ENCODE measurements at places on chromosomes 4 and X.

DNA sequence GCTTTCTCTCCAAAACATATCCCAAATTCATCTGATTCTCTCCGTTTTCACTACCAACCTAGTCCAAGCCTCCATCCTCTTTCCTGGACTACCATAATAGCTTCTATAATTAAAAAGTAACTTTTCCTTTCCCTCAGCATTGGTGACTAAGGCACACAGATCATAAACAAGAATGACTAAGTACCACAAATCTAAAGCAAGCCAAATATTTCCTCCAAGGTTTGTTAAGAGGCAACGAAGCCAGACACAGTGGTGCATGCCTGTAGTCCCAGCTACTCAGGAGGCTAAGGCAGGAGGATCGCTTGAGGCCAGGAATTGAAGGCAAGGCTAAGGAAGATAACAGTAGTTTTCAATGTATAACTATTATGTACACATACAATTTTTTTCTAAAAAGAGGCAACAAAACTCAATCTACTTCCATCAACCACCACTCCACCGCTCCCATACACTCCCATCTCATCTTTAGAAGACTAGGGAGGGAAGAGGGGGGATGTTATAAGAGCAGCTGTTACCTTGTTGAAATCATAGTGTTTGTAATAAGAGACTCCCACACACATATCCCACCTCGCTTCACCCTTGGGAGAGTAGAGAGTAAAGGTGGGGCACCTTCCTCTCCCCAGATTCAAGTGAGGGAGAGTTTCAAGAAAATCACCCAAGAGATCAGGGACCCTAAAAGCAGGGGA, 4.2 kb upstream of the JCHAIN start:
- no peak for DNase-seq

DNA sequence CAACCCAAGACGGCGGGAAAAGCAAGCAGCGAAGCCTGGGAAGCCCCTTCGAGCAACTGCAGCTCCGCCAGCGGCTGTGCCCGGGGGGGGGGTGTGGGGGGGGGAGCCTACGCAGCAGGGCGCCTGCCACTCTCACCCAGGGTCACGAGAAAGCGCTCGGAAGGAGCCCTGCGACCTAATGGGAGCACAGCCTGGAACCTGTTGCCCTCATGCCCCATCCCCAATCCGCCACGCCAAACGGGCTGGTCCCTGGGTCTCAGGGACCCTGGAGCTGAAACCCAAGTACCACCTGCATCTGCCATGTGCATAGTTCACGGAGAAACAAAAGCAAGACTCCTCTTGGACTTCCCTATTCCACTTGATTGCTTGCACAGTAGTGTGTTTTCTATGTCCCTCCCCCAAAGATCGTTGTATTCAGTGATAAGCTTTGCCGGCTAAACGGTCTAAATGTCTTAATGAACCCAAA, 359 bp upstream of the GAB3 start:
- no peak for DNase-seq

DNA sequence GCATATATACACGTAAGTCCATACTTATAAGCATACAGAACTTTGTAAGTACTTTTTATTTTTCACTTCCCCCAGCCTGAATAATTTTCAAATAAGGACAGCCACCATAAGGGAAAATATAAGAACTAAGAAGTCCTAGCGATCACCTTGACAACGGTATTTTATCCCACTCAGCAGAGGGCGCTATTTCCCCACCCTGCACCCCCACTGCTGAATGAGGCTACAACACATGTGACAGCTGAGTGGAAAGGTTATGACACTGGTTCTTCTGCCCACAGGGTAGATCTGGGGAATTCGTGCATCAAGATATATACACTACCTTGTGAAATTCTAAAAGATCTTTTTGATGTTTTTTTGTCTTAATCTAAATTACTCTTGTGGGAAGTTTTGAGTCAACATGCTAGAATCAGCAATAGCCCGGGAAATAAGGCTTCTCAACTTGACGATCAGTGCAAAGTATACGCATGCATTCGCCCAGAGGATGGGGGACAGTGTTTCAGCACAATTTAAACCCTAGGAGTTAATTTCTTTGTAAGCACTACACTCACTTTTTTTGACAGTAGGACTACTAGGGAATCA, 151.5 kb downstream of the CORIN start:
- DNase-seq, result peak; percentile 81

- no peak for DNase-seq
Measured at GRCh38 chrX:121260596-121261240, 213.3 kb downstream of the GLUD2 start.

GRCh38 chrX:2677764-2678163, 13.3 kb upstream of the CD99 start:
- no peak for DNase-seq

DNA sequence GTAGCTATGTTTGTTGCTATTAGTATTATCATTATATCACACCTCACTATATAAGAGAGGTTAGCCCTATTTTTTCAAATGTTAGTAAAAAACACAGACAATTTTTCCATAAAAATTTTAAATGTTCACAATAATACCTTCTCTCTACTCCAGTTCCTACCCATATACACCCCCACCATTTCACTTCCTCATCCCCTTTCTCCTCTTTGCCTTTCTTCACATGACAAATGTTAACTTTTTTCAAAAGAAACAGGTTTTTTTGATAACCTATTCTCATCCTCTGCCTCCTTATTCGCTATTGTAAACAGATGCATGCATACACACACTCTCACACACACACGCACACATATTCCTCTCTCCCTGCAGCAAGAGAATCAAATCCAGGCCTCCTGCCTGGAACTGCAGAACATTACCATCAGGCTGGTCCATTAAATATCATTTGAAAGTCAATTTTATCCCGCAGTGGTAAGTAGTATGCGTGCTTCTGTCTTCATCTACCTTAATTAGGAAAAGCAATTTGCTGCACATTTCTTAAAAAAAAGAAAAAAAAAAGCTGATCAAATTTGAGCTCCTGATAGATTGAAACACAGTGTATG, 55.5 kb downstream of the MID1IP1 start:
- no peak for DNase-seq

DNA sequence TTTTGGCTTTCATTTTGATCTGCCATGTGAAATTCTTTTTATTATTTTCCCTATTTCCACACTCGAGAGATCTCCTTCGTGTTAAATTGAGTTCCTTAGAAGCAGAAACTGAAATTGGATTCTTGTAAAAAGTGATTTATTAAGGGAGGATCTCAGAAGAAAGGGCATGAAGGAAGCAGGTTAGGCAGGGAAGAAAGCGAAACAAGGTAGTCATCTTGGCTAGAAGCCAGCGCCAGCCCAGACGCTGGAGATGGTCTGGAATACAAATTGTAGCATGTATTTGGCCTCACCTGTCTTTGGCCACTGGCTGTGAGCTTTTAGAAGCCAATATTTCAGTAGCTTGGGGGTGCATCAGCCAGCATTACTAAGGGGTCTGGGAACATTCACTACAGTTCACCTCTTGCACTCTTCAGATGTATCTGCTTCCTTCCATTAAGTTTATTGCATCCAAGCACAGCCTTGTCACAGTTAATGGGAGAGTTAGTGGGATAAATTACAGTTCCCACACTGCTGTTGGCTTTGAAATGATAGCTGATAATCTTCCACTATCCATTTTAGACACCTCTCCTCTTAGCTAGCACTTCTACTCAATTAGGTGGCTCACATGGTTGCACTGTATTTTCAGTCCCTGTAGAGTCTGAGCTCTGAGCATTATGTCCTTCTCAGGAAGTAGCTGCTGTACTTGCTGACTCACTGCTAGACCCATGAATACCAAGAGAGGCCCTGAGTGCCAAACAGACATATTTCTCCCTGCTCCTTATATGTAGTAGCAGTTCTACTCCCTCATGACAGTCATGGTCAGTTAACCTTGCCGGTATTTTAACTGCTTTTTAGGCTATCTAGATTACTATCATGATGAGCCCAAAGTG, 14.6 kb downstream of the GRXCR1 start:
- no peak for DNase-seq

DNA sequence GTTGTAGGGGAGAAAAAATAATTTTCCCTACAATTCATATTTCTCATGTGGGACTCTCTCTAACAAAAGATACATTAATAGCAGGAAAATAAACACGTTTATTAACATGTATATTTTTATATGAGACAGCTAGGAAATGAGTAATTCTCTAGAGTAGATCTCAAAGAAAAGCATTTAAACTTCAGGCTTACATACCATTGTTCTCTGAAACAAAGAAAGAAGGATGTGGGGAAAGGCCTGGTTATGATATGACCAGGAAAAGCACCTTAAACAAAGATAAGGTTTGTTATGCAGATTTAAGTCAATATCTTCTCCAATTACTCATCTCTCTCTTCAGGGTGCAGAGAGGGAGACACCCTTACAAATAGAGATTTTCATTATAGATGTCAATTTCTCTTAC, 131.3 kb downstream of the SLC7A11 start:
- no peak for DNase-seq

DNA sequence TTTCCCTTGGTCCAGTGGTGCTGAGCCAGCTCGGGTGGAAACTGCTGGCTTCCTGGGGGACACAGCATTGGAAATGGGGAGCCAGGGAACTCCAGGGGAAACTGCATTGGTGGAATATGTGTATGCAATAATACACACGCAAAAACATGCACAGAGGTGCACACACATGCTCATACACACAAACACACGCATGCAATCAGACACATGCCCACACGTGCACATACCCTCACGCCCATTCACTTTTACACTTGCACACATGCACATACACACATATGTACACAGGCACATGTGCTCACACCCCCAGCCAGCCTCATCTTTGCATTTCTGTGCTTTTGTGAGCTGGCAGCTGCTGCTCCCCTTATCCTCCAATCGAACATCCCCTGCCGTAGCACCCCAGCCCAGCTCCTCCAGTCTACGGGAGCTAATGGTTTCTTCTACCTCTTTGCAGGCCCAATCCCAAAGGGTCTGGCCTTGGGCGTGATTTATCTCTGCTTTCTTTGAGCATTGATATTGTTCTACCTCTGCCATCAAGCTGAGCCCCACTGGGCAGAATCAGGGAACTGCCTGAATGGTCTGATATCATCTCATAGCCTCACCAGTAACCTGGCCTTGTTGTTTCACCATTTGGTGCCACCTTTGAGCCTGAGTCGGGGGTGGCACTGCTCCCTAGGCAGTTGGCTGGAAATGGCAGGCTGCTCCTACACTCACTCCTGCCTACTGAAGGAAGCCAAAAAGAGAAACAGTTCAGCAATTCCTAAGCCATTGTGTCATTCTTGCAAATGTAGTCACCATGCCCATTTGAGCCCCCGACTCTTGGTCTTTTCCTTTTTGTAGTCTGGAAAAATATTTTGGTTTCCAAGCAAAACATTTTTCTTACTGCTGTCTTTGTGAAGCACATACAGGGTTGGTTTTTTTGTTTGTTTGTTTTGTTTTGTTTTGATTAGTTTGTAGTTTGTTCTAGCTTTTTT, 104.4 kb upstream of the MAMLD1 start:
- DNase-seq, result no peak

DNA sequence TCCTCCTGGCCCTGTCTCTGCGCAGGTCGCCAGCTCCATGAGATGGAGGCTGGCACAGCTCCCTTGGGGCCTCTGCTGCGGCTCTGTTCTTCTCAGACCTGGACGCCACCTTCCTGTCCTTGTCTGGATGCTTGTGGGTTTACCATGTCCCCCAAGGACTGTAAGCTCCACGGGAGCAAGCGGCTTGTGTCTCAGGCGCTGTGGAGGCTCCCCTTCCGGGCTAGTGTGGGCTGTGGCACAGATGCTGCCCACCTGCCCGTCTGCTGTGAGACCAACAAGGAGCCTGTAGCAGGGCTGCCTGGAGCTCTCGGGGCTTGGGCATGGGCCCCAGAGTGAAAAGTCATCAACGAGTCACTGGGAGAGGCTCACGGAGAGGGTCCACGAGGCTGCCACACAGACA, 25.2 kb downstream of the NAT8L start:
- peak; percentile 42 for DNase-seq

DNA sequence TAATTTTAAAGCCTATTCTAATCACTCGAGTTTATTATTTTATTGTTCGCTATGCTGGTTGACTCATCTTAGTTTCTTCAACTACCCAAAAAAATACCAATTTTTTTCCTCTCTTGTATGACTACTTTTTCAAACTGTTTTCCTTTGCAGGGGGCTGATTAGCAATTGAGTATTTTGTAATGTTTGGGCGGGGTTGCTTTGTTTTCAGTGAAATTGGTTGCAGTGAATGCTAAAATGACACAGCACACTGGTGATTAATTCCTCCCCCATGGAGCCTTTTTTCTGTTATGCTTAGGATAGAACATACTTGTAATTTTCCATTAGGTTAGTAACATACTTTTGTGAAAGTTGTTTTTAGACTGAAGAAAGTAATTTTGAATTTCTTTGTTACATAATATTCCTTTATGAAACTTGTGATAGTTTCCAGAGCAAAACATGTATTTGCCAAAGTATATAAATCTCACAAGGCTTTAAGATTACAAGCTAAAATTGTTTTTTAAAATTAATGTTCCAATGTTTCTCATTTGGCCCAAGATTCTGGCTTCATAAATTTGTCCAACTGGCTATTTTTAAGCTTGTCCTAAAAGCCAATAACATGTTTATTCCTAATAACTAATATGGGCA, 120.4 kb downstream of the CHIC1 start:
- no peak for DNase-seq

DNA sequence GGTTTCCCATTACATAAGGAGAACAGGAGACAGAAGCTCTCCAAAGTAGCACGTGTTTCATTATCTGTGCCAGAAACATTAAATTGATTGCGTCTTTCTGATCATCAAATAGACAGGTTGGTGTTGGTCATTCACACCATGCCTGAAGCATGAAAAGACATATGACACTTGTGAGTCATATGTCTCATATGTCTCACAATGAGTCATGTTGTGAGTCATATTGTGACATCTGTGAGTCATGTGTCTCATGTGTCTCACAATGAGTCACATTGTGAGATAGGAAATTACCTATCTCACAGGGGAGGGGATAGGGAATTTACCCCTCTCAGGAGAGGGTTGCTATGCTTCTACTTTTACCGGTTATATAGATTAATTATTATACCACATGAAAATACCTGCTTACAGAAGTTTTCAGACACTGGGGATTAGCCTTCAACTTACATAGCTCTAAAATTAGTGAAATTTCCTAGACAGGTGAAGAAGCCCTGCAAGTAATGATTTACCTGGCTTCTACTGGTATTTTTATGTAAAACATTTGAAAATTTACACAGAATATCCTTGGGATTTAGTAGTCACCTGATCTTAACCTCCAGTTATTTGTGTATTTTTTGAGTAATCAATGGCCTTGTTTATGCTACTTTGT, 80.8 kb downstream of the NPFFR2 start:
- DNase-seq, result no peak
